ENCODE measurements at places on chromosomes 5 and 9.

GRCh38 chr5:179135441-179136215 lies 75.5 kb downstream of the ZNF354C start:
- no peak for DNase-seq

DNA sequence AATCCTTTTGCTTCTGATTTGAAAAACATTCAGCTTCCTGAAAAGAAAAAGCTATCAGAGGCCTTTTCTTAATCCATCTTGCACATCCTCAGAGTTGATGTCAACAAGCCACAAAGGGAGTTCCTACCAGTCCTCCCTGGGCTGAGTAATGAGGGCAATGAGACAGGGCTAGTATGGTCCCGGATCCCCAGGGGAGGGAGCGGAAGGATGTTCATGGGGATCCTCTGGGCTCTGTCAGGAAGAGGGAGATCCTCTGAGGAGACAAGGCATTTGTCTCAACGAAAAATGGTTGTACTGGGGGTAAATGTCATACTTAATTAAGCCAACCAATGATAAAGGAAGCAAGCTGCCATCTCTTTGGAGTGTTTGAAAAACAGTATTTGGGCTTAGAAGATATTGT lies 195.3 kb downstream of the DTWD2 start:
- no peak for DNase-seq

DNA sequence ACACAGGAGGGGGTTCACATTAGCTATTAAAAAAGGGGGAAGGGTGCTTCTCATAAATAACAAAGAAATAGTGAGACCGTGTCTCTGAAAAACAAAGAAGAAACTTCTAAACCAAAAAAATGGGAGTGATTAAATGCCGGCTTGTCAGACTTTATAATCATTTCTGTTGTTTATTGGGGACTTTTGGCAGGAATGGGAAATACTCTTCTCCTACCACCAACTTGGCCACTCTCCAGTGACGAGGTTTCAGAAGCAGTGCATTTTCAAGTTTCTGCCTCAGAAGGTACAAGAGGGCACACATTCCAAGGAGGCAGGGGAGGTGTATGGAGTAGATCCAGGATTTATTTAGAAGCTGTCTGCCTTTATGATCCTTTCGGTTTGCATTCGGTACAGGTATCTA lies 46.2 kb downstream of the LIX1 start:
- DNase-seq, result no peak

GRCh38 chr5:2201832-2202231 lies 319.1 kb upstream of the IRX4 start:
- DNase-seq, result no peak

DNA sequence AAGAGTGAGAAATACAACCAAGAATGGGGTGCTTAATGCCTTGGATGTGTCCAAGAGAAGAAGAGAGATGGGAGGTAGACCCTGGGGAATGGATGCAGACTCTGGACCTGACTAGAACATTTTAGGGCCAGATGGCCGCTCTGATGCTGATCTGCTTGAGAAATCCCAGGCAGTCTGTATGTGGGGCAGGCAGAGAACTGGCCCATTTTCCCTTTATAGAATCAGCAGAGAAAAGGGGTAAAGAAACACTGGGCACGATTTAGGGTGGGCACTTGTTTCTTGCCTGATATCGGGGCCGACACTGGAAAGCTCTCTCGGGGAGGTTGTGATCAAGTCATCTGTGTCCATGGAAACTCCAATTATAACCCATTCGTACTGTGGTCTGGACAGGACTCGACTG lies 118.5 kb upstream of the FSTL4 start:
- DNase-seq, result no peak

GRCh38 chr9:136079211-136079915 lies 15.7 kb downstream of the NACC2 start:
- DNase-seq, result no peak

DNA sequence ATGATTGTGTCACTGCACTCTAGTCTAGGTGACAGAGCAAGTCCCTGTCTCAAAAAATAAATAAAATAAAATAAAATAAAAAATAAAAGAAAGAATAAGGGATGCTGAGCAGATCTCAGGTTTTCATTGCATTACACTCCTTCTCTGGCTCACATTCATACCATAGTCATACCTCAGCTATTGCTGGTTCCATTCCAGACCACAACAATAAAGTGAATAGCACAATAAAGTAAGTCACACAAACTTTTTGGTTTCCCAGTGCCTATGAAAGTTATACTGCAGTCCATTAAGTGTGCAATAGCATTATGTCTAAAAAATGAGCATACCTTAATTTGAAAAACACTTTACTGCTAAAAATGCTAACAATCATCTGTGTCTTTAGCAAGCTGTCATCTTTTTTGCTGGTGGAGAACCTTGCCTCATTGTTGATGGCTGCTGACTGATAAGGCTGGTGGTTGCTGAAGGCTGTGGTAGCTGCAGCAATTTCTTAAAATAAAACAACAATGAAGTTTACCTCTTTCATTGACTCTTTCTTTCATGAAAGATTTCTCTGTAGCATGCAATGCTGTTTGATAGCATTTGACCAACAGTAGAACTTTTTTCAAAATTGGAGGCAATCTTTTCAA lies 415.7 kb downstream of the ZNF608 start:
- DNase-seq, result no peak

DNA sequence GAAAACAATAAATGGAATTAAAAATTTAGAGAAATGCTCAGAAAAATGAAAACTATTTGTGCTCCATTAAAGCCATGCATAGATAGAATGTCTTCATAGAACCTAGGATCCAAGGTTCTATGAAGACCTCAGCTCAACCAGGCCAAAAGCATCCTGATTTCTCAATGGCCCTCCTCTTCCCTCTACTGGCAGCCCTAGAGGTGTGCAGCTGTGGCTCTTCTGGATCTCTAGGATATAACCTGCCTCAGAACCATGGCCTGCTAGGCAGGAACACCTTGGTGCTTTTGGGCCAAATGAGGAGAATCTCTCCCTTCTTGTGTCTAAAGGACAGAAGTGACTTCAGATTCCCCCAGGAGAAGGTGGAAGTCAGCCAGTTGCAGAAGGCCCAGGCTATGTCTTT lies 15.1 kb downstream of the IFNA1 start:
- no peak for DNase-seq

- DNase-seq, result no peak
These were observed 206.6 kb downstream of the SPOCK1 start for GRCh38 chr5:137292461-137293027.

DNA sequence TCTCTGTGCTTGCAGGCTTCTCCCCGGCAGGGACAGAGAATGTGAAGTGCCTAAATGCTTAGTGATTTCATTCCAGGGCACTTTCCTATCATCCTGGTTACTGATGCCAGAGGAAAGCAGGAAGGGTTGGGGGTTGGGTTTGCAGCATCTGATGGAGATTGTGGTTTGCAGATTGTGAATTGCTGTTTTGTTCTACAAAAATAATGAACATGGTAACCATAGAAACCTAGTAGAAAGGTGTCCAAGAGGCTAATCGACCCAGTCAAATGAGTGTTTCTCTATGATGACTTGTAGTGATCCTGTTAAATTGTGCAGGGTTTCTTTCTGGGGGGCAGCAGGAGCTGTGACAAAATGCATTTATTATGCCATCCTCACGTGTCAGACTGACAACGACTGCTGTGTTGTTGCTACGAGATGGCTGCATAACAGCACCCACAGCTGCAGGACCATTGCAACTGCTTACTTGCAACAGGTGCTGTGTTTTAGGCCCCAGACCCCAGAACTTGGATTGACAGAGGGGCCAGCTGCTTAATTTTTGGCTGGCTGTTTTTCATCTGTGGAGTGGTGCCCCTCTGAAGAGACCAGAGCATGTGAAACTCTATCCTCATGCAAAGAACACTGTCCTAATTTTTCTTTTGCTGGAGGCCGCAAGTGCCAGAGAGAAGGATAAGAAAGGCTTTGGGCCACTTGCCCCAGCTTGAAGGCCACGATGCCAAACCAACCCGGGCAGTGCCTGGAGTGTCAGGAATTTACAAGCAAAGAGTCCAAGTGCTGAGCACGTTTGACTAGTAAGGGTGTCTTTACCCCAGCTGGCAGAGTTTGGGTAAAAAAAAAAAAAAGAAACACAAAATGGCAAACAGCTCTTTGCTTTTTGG lies 397.8 kb downstream of the GADD45G start:
- no peak for DNase-seq

DNA sequence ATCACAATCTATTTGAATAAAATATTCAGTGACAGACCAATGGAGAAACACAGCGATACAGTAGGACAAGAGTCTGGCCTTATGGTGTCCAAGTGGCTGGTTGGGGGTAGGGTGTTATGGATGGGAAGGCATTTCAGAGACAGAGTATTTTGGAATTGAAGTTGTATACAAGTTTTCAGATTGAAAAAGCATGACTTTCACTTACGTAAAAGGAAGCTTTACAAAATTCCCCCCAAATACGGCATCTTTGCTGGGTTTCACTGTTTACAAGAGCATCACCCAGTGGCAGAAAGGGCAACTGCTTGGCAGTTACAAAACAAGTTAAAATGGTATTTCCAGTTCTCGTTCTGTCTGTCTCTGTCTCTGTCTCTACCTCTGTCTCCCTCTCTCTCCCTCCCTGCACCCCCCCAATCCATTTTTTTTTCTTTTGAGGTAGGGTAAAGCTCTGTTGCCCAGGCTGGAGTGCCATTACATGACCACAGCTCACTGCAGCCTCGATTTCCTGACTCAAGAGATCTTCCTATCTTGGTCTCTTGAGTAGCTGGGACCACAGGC lies 86.2 kb downstream of the PTPN3 start:
- peak; percentile 55 for DNase-seq

- DNase-seq, result no peak
These were observed 328.6 kb upstream of the NUDT12 start for GRCh38 chr5:103891151-103891550.

GRCh38 chr5:20000416-20000815 lies 12.4 kb upstream of the CDH18 start:
- no peak for DNase-seq

GRCh38 chr5:69035665-69036064 lies 58.1 kb upstream of the SLC30A5 start:
- no peak for DNase-seq

- no peak for DNase-seq
These were observed 175.1 kb upstream of the OTULINL start for GRCh38 chr5:14406554-14406849.

GRCh38 chr5:132365213-132365612 lies 4.3 kb upstream of the SLC22A5 start:
- no peak for DNase-seq

DNA sequence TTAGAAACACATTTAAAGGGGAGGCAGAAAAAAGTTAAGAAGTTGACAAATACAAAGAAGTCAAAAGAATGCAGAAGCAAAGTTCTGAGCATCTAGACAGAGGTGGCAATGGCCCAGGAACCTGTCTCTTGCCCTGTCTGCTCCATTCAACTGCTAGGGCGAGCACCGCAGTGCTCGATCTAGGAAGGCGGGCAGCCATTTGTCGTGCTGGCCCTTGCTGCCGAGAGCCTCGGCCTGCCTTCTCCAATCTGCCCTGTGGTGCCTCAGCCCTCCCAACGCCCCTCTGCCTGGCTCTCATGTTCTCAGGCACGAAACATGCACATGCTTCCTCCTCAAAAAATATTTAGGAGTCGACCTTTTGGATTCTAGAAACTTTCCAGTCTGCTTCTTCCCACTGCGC lies 42.2 kb downstream of the DDX31 start:
- no peak for DNase-seq

GRCh38 chr9:110078604-110079003 lies 129.4 kb downstream of the C9orf152 start:
- no peak for DNase-seq

DNA sequence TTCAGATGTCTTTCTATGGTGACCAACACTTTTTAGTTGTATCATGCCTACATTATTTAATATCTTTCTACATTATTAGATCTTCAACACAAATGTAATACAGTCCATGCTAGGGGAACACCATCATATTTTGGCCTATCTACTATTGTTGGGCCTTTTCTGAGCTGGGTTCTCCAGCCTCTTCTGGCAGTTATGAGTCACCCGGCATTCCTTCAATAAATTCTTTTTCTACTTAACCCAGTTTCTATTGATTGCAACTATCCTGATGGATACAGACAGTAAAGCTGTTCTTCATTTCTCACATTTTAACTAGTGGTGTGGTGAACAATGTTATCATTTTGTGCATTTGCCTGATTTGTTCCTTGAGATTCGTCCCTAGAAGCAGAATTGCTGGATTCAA lies 529.3 kb downstream of the BNC2 start:
- no peak for DNase-seq

GRCh38 chr5:56166671-56167385 lies 66.3 kb downstream of the ANKRD55 start:
- DNase-seq, result no peak

DNA sequence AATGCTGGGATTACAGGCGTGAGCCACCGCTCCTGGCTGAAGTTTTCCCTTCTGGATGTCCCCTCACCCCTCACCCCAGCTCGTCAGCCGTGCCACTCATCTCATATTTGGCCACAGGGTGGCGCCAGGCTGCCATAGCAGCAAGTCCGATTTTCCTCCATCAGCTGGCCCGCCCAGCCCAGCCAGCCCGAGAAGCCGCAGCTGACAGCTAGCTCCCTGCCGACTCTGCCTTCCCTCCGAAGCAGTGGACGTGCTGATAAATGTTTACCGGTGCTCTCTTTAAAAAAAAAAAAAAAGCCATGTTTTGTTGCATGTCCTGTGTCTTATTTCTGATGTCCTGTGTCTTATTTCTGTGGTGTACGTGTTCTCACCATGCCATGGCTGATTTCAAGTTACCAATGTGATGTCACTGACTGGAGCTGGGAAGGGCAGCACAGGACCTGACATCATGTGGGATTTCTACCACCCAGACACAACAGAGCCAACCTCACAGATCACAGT lies 58.3 kb downstream of the PFDN1 start:
- peak; percentile 68 for DNase-seq

DNA sequence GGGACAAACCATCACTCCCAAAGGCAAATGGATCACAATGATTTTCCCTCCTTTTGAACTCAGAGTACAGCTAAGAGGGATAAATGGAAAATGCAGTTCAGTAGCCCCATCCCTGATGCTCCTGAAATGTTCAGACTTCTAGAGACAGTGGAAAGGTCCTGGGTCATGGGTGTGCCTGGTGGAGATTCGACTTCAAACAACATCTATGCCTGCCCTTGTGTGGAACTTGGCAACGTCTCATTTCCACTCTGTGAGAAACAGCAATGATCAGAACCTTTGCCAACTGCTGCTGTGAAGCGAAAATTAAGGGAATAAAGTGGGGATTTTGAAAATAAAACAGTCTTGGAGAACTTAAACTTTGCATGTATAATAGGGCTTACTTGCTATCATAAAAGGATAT lies 778.1 kb downstream of the SEMA5A start:
- DNase-seq, result no peak

GRCh38 chr5:85972539-85972938 lies 645.2 kb upstream of the COX7C start:
- DNase-seq, result no peak

DNA sequence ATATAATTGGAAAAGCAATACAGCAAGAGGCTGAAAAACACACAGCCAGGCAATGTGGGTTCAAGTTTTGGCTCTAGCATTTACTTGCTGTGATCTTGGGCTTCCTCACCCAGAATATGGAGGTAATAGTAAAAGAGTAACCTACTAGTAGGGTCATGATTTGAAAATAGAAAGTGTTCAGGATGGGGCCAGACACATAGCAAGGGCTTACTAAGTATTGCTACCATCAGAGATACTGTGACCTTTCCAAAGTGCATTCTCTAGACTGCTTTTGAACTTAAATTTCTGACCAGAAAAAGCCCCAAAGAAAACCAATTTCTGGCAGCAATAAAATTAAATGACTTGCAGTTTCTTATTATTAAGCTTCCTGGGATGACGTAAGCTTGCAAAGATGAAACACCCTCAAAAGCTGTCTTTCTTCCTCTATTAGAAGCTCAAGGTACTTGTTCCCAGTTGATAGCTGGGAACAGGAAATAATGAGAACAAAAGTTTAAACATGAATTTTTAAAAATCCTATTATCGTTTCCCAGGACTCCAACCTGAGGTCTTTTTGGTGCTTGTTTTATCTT lies 20.3 kb downstream of the SLC45A2 start:
- no peak for DNase-seq
